Left forelimb (tissue), 1 donor: ENCODE measurements at places on chromosomes 1 and 21.

GRCh38 chr21:28587748-28588147 lies 404.9 kb downstream of the LTN1 start:
- no peak for DNase-seq

DNA sequence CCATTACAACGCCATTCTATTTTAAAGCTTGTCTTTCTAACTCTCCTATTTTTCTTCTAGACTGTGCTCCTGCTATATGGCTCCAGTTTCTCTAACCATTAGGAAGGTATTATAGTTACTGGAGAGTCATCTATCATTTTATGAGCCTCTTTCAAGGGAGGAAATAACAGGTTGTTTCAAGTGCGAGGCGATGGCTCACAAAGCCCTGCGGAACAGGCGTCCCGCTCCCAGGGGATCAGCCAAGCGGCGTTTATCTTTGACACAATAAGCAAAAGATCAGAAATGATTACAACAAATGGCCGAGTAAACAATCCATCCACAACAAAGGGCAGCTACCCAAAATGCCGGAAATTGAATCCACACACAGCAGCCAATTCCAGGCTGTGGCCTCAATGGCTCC lies 249.5 kb upstream of the POU3F1 start:
- DNase-seq, result no peak

DNA sequence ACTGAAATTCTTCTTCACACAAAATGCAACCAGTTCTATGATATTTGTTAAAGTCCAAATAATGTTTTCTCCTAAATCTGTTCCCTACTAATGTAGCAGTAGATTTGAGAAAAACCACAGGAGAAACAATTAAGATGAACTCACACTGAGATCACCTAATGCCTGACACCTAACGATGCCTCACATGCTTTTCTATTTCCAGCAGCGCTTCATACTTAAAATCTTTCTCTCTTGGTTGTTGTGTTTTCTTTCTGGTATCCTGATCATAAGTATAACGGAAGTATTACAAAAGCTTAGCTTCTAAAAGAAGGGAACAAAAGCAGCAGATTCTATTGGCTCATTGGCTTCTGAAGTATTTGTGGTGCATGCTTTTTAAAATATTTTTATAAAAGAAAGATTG lies 267.2 kb upstream of the SGIP1 start:
- no peak for DNase-seq

DNA sequence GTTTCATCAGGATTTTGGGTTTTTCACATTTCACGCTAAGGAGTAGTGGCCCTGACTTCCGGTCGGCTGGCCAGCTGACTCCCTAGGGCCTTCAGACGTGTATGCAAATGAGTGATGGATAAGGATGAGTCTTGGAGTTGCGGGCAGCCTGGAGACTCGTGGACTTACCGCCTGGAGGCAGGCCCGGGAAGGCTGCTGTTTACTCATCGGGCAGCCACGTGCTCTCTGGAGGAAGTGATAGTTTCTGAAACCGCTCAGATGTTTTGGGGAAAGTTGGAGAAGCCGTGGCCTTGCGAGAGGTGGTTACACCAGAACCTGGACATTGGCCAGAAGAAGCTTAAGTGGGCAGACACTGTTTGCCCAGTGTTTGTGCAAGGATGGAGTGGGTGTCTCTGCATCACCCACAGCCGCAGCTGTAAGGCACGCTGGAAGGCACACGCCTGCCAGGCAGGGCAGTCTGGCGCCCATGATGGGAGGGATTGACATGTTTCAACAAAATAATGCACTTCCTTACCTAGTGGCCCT lies 23.1 kb upstream of the TNFRSF1B start:
- no peak for DNase-seq

DNA sequence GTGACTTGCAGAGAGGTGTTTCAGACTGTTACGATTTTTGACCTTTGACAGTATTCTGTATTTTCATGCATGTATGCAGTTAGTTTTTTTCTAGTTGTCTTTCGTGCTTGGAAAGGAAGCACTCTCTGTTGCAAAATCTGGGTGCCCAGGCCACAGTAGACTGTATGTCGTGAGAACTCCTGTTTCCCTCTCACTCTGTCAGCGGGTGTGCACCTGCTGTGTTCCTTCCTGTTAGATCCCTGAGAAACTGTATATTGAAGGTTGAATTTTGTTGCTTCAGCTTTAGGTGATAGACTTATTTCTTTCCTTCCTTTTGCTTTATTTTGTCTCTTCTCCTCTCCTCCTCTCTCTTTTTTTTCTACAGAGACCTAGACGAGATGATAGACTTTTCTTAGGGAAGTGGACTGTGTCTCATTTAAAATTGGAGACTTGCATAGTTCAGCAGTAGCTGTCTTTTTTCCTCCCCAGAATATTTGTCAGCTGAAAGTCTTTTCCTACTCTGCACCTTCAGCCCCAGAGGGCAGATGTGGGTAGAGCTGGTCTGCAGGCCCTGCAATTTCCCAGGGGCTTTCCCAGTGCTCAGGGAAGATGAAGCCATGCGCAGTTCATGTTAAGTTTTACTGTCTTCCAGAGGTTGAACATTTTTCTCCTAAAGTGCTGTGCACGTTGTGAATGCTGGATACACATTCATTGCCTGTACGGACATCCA lies 1.4 kb downstream of the TRAPPC10 start:
- no peak for DNase-seq

GRCh38 chr1:110053552-110054428 lies 16.7 kb downstream of the ALX3 start:
- DNase-seq, result peak; percentile 79
